ENCODE measurements at places on chromosomes 16 and 17.

- no peak for DNase-seq
Observed at GRCh38 chr17:15180121-15180561, 85.0 kb downstream of the PMP22 start.

DNA sequence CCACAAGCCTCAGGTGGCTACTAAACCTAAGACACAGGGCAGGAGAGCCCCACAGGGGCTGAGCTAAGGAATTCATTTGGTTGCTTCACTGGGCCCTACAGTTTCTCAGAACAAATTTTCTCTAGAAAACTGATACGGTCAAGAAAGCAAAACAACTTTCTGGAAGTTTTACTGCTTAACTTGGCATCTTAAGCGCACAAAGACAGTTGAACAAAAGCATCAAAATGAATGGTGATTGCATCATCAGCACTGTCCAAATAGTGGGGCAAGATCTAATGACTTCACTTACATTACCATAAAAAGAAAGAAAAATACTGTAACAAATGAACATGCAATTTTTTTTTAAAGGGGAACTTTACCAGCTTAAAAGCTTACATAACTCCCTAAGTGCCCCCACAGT lies 47.6 kb downstream of the XPO6 start:
- no peak for DNase-seq

DNA sequence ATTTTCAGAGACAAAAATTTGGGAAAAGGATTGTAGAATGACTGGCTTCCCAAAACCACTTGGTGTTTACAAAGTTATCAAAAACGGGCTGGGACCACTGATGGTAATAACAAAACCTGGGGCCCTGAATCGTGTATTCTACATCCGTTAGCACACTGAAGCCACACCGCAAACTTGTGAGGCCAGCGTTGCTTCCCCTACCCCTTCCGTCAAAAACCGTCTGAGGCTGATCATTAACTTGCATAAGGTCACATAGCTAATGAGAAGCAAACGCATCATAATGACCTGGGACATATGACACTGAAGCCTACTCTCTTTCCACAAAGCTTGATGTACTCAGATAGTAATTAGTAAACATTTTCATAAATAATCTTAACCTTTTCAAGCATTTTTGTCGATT lies 704.3 kb downstream of the MAF start:
- DNase-seq = no peak

GRCh38 chr17:16283705-16284104 lies 66.7 kb downstream of the PIGL start:
- DNase-seq = no peak

- DNase-seq = no peak
Observed at GRCh38 chr17:76727745-76728456, 1.3 kb downstream of the METTL23 start.

DNA sequence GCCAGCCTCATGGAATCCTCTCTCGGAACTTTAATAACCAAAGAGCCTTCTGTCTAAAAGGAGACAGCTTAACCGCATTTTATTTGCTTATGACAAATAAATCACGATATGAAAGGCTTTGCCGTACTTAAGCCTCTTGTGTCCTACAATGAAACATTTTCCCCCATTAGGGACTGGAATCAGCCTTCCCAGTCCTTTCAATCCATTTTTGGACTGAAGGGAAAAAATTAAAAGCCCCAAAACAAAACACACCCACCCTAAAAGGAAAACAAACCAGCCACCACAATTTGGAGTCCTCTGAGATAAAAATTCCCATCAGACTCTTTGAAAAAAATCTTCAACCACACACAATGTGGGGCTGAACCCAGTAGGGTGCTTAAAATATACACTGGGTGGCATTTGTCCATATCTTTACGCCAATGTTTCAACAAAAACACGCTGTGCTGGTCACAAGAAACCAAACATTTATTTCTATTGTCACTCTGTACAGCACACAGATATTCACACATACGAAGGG lies 3.0 kb downstream of the HOXB4 start:
- DNase-seq = no peak

DNA sequence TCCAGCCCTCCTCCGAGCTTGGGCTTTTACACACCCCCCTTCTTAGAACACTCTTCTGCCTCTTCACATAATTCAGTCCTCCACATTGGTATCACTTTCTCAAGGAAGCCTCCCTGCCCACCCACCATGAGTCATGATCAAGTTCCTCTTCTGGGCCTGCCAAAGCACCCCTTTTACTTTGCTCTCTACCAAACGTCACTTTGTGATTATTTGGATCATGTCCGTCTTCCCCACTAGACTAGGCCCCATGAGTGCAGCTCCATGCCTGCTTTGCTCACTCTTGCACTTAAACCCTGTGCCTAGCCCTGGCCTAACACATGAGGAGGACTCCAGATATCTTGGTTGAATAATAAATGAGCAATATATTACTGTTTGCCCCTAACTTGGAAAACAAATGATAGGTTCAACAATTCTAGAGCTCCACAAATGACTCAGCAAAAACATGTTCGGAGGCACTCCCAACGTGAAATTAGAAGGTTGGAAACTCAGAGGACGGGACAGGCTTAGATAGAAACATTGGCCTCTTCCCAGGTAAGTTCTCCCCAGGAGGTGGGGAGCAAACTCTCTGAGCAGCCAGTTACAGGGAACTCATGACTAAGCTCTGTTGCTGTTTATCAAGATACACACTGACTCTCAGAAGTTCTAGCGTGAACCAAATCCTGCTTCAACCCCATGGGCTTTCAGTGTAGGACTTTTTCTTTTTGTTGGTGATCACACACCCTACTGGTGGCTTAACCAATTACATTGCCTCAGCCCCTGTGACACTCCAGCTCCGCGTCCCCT lies 28.3 kb downstream of the G6PC1 start:
- DNase-seq = no peak

DNA sequence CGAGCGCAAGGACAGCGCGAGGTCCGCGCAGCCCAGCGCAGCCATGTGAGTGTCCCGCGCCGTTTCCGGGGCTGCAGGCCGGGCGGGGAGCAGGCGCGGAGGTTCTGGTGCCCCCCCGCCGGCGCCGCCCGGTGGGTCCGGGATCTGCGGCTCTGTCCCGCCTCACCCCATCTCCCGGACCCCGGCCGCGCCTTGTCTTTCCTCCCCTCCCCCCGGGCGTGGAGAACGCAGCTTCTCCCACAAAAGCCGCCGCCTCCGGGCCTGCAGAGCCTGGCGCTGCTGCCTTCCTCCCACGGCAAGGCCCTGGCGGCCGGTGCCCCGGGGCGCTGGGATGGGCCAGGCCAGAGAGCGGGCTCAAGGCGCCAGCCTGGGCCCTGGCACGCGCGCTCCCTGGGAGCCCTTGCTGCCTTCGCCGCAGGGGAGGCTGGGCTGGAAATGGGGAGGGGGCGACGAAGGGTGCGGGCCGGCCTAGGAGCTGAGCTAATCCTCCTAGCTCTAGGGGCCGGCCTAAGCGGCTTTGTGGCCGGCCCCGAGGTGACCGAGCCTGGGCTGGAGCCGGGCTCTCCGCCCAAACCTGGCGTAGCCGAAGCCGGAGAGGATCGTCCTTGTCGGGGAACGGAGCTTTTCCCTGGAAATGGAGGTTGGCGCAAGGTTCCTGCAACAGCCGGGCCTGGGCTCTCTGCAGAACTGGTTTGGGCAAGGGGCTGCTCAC lies 397 bp downstream of the RIPOR1 start:
- DNase-seq = no peak

DNA sequence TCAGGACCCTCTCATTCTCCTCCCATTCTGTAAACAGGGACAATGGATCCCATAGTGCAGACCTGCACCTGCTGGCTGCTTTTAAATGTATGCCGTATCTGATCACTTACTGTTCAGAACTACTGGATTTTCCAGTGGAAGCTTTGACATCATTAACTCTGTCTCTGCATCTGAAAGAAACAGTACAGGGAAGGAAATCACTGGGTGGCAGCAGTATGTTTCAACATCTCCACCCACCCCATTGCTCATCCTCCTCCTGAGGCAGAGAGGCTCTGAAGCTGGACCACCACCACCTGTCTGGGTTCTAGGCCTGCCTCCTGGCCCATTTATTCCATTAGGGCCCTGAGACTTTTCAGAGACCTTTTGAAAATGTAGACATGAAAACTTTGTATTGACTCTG lies 2.6 kb downstream of the CCL15 start:
- DNase-seq = no peak

DNA sequence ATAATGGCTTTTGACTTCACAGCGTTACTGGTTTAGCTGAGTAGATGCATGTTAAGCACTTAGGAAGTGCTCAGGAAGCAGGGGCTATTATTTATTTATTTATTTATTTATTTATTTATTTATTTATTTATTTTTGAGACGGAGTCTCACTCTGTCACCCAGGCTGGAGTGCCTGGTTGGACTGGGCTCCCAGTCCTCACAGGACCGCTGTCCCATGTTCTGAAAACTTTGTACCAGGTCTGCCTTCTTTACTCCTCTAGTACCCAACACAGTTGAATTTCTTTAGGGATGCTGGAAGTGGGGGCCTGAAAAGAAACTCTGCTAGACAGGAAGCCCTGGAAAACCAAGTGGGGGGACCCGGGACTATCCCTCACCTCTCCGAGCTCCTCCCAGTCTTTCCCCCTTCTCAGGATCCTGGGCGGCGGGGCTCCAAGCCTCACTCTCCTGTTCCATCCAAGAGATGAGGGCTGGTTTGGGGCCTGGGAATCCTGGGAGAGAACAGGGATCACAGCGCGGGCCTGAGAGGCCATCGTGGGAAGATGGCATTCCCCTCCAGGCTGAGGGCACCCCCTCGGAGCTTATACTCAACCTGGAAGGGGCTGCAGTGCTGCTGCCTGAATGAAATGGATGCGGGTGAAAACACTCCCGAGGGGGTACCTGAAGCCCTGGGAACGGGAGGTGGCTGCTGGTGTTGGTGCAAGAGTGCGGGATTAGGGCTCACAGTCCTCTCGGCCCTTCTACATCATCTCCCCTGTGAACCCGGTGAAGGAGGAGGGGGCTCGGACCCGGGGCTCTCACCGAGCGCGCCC lies 674 bp downstream of the ZNF688 start:
- no peak for DNase-seq

GRCh38 chr17:34581446-34582184 lies 2.2 kb downstream of the TMEM132E start:
- no peak for DNase-seq

GRCh38 chr16:78884204-78884603 lies 716.3 kb downstream of the MAF start:
- DNase-seq = no peak

- DNase-seq = no peak
Observed at GRCh38 chr17:74296548-74296936, 22.5 kb downstream of the DNAI2 start.

DNA sequence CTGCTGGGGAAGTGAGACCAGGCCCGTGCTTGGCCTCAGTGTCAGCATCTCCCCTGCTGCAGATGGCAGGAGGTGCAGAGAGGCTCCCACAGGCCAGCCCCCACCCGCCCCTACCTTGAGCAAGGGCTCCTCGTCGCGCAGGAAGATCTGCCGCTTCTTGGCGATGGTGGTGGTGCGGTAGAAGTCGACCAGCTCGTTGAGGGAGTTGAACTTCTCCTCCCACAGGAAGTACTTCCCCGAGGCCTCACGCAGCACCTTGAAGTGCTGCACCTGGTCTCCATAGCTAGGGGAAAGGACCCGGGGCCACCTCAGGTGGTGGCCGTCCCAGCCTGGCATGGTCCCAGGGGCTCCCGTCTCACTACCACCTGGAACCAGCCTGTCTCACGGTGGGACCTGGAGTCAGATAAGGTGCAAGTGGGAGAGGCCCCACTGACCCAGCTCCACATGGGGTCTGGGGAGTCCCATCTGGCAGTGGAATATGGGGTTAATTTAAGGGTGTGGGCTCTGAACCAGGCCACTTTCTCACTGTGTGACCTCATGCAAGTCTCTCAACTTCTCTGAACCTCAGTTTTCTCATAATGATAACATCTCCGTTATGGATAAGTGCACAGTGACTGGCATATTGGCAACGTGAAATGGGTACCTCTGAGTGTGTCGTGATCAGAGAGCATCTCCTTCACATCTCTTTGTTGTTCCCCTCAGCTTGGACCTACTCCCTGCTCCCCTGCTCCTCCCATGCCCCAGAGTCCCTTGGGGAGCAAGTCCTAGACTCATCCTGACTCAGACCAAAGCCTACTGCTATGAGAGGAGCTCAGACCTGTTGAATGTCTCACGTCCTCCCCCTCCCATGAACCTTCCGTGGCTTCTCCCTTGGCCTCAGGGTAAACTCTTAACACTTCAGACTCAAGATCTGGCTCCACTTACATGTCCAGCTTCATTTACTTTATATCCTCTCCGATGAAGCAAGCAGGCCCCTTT lies 19.8 kb upstream of the FAM83G start:
- DNase-seq = no peak

DNA sequence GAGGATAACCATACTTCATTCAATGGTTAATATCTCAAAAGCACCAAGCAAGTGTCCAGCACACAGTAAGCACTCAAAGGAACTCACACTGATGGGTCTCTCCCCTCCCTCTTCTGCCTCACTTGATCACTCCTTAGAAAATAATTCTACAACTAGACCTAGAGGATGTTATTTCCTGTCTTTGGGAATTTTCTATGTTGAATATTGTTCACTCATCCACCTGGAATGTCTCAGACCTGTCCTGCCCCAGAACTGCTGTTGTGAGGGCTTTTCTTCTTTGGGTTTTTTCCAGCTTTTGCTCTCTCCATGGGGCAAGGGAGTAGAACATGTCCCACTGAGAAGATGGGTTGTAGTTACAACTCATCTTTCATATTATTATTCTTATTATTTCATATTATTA lies 25.3 kb downstream of the NXPH3 start:
- no peak for DNase-seq

DNA sequence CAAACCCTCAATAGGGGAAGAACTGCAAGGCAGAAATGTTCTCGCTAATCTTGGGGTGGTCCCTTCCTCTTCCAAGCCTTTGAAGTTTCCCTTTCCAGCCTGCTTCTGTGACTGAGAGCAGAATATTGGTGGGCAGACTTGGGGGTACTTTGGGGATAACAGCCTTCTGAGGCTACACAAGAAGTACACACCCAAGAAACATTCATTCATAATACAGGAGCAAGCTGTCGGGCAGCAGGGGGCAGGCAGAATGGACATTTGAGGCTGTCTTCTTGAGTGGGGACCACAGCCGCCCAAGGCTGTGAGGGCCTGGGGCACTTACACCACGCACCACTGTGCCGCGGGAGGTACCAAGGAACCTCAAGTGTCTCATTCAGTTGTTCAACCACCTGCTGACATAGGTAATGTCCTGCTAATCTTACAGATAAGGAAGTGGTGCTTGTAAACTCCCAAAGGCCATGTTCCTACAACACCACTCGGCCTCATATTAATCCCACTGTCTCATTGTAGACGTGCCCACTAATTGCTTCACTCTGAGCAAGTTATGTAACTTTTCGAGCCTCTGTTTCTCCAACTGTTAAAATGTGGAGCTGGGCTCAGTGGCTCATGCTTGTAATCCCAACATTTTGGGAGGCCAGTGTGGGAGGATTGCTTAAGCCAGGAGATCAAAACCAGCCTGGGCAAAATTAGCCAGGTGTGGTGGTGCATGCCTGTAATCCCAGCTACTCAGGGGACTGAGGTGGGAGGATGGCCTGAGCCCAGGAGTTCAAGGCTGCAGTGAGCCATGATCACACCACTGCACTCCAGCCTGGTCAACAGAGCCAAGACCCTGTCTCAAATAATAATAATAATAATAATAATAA lies 2.5 kb upstream of the MRPS23 start:
- no peak for DNase-seq
